ENCODE measurements at places on chromosomes 13 and 19.

DNA sequence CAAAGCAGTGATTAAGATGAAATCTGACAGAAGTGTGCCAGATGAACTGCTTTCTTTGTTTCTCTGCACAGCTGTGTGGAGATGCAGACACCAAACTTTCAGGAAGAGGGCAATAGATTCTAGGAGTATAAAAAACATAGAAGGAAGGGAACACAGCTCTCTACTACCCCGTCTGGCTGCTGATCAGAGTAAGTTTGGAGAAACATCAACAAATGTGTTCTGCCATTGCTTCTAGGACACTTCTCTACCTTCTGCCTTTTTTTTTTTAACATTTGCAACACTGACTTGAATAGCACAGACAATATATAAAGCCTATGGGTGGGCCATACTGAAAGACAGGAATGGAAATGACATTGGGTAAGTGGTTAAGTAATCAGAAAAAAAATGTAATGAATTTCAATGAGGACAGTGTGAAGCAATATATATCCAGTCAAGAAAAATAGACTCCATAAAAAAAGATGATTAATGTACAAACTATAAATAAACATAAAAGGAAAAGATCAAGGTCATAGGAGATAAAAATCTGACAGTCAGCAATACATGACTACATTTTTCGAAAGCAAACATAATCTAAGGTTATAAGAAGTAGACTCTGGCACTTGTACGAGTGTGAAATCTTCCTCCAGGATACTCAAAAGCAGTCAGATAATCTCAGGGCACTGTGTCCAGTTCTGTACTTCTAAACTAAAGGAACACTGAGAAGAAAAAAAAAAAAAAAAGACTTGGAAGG, 21.4 kb downstream of the NUFIP1 start:
- DNase-seq, result peak; percentile 68

DNA sequence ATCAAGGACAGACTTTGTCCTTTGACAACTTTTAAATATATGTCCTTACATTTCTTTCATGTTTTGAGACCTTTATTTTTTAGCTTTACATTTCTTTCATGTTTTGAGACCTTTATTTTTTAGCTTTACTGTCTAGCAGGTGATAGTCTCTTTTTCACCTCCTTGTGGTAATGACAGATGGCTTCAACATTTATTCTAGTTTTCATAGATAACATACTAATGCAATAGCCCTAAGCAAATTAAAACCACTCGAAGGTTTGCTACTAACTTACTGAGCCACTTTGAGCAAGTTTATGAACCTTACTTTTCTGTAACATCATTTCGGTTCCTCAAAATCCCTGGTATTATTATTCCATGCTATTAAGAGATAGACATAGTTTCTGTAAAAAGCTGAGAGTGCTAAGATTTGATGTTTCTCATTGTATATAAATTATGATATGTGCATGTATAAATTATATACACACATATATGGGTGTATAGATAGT, 4.5 kb downstream of the DACH1 start:
- no peak for DNase-seq

DNA sequence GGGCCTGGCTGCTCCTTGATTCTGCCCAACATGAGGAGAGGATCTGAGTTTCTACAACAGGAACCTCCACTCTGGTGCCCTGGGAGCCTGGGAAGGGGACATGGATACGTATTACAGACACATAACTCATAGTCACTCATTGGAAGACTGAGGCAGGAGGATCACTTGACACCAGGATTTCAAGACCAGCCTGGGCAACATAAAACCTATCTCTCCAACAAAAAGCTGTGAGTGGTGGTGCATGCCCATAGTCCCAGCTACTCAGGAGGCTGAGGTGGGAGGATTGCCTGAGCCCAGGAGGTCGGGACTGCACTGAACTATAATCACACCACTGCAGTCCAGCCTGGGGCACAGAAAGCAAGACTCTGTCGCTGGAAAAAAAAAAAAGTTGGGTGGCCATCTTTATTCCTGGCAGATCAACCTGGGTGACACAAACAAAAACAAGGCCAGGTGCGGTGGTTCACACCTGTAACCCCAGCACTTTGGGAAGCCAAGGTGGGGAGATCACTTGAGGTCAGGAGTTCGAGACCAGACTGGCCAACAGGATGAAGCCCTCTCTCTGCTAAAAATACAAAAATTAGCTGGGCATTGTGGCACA, 1.1 kb upstream of the KLF1 start:
- DNase-seq, result no peak

DNA sequence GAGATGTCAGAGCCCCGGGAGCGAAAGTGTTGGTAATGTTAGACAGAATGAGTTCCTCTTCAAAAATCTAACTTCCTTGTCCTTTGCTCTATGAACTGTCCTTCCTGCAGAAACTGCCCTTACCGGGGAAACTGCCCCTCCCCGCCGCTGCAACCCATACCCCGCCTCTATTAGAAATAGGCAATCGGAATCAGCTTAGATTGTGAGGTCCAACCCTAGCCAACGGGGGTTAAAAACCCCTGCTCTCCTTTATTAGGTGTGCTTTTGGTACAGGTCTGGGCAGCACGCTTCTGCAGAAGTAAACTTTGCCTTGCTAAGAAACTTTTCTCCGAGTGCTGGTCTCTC, 11.5 kb upstream of the CAPNS1 start:
- DNase-seq, result no peak

- DNase-seq, result no peak
These were observed 497.5 kb downstream of the COG6 start for GRCh38 chr13:40152922-40153321.

DNA sequence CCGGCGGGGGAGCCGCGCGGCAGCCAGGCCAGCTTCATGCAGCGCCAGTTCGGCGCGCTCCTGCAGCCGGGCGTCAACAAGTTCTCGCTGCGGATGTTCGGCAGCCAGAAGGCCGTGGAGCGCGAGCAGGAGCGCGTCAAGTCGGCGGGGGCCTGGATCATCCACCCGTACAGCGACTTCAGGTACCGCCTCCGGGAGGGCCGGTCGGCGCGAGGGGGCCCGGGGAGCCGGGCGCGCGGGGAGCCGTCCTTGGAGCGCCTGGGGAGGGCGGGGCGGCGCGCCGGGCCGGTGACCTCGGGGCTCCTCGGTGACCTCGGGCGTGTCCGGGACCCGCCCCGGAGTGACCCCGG, 690 bp downstream of the HCN2 start:
- DNase-seq, result peak; percentile 57

- DNase-seq, result no peak
These were observed 1.3 kb downstream of the EXOSC8 start for GRCh38 chr13:37001921-37002250.

GRCh38 chr19:38699647-38700349, 44.5 kb downstream of the CAPN12 start:
- DNase-seq, result no peak

GRCh38 chr19:15107061-15108010, at the start of gene SYDE1:
TSS of gene SYDE1 (plus strand) at chr19:15107401. CDS start at chr19:15107434, 33 bp downstream.
- peak; percentile 80 for DNase-seq

DNA sequence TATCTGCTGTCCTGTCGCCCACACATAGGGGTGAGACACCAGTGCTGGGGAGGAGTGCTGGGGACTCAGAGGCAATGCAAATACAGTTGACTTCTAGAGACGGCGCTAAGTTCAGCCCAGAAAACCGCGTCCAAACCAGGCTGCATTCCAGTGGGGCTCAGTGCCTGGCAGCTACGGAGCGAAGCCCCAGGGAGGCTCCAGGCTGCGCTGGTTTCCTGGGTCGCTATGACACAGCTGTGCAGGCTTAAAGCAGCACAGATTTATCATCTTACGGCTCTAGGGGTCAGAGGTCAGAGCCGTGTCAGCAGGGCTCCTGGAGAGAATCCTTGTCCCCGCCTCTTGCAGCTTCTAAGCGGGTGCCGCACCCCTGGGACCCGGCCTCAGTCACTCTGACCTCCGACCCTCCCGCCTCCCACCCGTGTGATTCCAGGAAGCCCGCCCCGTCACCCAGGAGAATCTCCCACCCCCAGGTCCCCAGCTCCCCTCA, 61.6 kb downstream of the ANKRD10 start:
- peak; percentile 22 for DNase-seq

DNA sequence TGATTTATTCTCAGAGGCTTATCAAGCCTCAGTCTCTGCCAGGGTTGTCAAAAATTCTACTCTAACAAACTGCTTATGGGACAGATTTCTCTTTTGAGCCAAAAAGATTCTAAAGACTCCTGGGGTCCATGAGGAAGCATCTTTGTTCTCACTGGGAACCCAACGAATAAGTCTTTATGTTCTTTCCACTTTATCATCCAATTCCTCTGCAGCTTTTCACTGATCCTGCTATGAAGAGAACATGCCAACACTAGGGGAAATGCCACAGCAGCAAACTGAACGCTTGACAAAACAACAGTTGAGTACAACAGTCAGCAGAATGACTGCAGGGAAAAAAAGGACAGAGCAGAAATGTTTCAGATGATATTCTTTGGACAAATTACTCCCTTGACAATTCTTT, 22.2 kb downstream of the DCLK1 start:
- no peak for DNase-seq
